Stimulated activated CD8-positive, alpha-beta memory T cell treated with anti-CD3 and anti-CD28 coated beads, Interleukin-12 subunit alpha, Interleukin-12 subunit beta, amount 100 ng/mL, for 1 hour (primary cell): ENCODE measurements at places on chromosomes 4 and X.

DNA sequence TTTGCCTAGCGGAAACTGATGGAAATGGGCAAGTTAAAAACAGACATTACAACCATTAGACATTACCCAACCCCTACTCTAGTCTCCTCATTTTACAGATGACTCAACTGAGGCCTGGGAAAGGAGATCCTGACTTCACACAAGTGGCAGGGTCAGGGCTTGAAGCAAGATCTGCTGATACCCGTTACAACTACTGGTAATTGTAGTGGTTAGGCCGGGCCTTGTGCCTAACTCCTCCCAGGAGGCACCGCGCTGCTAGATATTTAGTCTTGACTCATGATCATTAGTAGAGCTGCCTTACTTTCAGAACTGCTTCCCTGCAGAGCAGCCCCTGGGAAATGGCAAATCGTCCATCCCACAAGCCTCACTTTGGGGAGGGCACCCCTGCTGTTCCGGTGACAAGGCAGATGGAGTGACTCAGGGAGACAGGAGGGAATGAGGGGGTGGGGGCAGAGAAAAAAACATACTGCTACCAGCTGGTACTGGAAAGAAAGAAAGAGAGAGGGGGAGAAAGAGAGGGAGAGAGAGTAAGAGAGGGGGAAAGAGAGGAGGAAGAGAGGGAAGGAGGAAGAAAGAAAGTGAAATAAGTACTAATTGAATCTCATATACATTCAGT is 12.2 kb downstream of the ARHGEF6 start:
- no peak for DNase-seq

DNA sequence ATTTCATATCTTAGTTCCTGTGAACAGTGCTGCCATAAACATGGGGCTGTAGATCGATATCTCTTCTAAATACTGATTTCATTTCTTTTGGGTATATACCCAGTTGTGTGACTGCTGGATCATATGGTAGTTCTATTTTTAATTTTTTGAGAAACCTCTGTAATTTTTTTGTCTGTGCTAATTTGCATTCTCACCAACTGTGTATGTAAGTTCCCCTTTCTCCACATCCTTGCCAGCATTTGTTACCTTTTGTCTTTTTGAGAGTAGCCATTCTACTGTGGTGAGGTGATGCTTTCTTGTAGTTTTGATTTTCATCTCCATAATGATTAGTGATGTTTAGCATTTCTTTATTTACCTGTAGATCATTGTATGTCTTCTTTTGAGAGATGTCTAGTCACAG is 2086.5 kb upstream of the TENM3 start:
- DNase-seq, result no peak

DNA sequence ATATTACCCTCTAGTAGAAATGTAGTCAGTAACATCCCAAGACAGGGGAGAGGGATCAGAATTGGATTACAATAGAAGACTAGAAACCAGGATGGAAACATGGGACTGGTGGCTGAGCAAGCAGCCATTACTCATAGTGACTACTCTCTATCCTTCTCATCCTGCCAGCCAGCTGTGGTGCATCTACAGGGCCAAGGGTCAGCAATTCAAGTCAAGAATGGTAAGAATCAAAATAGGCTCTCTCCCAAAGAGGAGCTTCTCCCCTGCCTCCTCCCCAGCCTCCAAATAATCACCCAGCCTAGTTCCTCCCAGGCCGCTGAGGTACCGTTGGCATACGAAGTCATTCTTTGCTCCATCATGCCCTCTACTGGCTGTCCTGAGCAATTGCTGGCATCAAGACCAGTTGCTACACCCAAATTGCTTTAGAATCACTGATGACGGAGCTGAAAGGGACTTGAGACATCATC is 19.4 kb downstream of the AWAT2 start:
- DNase-seq, result peak; percentile 4

DNA sequence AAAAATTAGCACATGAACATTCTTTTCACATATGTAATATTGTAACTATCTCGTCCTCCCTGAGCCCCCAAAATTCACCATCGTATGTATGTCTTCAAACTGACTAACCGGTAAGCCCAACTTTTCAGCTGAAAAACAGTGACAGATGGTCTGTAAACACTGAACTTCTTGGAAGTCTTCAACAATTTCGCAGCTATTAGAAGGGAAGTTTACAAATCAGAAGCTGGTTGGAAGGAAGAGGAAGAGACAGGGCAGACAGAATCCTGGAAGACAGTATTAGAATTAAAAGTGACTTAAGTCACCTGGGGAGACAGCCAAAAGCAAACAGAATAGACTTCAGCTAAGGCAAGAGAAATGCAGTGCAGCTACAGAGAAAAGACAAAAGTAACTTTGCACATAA is 858.4 kb downstream of the ADGRL3 start:
- DNase-seq, result no peak

- DNase-seq, result no peak
Measured at GRCh38 chr4:32645653-32646052, 1925.5 kb downstream of the PCDH7 start.

DNA sequence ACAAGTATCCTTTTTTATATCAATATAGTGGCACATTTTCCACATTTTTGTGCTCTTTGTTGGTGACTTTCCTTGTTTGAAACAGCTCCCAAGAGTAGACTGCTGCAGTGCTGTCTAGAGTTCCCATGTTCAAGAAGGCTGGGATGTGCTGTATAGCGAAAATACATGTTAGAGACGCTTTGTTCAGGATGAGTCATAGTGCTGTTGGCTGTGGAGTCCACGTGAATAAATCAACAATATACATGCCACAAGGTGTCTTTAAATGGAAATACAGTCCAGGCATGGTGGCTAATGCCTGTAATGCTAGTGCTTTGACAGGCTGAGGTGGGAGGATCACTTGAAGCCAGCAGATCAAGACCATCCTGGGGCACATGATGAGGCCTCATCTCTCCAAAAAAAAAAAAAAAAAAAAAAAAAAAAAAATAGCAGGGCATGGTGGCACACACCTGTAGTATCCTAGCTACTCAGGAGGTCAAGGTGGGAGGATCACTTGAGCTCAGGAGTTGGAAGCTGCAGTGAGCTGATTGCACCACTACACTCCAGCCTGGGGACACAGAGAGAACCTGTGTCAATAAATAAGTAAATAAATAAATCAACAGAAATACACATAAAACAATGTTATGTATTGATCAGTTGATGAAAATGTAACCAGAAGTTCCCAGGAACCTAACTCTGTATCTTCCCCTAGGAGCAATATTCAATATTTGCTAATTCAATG is 256.8 kb upstream of the STS start:
- DNase-seq, result no peak

- DNase-seq, result no peak
Measured at GRCh38 chr4:144449611-144450010, 196.3 kb upstream of the HHIP start.

DNA sequence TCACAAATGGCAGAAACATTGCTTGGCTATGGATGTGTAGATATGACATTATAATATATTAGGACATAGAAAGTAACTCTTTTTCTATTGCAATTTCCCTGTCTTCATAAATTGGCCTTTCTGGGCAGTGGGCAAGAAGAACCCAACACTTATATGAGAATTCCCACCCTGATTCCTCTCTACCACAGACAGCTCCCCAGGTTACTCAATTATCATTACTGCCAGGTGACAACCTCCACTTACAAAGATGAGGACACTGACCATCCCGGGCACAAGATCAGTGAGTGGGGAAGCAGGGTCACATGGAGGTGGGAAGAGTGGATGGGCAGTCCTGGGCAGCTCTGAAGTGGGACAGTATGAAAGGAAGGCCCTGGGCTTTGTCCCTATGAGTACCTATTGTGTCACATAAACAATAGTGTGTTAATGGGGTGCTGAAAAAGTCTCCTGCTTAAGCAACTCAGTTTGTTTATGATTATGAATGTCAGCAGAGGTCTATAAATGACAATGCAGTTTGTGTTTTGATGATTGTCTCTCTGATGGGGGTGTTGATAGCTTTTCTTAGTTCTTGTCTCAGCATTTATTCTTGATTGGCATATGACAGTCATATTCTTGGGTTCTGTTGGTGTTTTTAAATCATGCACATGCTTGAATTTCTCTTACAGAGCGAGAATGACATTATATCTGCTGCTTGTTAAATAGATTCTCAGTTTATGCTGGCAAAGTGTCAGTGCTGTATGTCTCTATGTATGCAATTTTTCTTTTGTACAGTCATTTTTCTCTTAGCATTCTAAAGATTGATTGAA is 99.9 kb downstream of the SLIT2 start:
- DNase-seq, result no peak

DNA sequence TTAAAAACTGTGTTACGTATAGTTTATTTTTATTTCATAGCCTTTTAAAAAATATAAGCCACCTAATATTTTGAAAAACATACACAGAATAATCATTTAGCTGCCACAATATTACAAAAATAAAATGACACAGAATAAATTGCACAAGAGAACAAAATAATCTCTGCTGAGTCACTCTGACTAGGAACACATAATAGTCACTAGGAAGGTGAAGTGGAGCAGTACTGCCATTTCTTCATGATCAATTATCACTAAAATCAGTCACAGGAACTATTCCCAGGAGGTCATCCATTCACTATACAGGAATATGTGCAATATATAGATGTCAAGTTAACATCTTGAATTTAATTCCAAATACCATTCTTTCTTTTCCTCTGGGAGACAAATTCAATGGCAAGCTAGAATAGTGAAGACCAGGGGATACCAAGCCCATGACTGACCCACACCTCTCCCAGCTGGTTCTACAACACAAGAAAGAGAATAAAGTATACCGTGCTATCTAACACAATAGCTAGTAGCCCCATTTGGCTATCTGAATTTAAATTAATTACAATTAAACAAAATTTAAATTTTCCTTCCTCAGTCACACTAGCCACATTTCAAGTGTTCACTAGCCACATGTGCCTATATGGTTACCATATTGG is 5.9 kb downstream of the SMIM43 start:
- no peak for DNase-seq

DNA sequence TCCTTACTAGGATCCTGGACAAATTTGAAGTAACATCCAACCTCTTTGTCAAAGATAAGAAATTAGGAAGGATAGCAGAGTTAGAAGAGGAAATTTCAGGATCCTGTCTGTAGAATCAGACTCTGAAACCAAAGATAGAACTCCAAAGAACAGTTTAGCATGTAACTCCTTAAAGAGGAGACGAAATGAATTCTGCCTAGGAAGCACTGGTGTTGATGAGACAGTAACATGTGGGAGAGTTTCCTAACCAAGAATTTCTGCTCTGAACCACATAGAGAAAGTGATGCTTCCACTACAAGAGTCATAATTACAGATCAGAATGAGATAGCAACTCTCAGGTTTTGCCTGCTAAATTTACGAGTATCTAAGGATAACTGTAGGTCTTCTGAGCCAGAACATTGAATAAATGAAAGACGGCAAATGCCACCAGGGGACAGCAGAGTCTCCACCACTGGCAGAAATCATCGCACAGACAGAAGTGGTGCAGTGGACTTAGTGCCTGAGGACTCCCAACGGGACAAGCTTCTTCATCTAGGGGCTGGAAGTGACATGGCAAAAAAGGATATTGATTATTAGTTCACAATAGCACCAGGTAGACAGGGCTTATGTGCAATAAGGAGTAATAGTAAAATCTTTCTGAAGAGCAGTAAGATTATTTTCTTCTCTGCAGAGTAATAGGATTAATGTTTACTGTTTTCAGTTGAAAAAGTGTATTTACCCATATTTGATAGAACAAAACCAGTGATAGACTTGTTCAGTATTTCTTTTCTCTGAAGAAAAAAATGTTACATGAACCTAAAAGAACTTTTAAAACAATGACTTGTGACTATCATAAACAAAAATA is 6.7 kb upstream of the PPID start:
- DNase-seq, result peak; percentile 30

DNA sequence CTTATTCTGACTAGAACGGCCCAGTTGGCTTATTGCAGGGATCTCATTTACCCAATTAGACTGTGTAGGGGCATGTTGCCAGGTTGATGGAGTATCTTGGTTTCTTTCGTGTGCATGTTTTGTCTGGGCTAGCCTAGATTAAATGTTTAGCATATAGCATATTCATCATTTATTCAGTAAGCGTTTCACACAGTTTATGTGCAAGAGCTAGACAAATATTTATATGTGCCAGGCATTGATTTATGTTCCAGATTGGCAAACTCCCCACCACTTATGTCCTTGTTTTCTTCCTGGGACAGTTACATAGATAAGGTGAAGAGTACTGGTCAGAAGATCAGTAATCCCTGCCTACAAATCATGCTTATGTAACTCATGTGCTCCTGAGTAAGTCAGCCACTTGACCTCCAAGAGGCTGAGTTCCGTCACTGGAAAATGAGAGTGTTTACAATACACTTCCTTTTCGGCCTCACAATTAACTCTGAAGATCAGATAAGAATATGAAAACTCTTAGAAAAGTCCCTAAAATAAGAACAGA is 57.2 kb downstream of the RUFY3 start:
- no peak for DNase-seq

DNA sequence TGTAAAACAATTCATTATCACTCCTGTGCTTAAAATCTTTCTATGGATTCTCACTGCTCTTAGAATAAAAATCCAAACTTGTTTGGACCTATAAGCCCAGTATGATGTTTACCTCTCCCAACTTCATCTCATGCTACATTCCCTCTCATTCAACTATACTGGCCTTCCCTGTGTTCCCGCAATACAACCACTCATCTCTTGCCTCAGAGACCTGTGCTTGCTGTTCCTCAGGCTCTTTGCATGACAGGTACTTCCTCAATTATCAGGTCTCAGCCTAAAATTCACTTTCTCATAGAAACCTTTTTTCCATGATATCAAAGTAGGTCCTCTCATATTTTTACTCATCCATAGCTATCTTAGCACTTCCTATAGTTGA is 71.7 kb downstream of the ENOX2 start:
- DNase-seq, result no peak

DNA sequence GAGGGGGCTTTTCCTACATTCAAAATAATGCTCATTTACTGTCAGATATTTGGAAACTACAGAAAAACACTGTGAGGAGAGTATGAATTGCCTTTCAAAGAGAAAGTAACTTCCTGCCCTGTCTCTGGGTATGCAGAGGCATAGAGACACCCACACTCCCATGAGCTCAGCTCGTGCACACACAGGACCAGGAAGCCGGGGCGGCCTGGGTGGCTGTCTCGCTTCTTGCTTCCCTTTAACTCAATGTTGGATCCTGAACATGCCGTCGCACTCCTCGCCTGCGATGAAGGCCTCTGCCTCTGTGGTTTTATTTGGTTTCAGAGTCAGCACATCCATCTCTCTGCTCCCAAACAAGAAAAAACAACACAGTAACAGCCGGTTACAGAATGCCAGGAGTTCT is 40.1 kb upstream of the GPR78 start:
- no peak for DNase-seq

- peak; percentile 50 for DNase-seq
Measured at GRCh38 chr4:26861434-26862186, 969 bp downstream of the STIM2 start.
